Retinal pigment epithelial cell (primary cell): ENCODE measurements at places on chromosomes 5 and 9.
A peak's percentile ranks its signal among the peaks of the same experiment; 100 is the strongest.

- no peak for DNase-seq
Observed at GRCh38 chr5:139124774-139125520, 73.2 kb downstream of the SIL1 start.

- no peak for DNase-seq
Observed at GRCh38 chr9:81088341-81088740, 601.0 kb downstream of the TLE1 start.

- DNase-seq = no peak
Observed at GRCh38 chr5:117496801-117497200, 922.2 kb upstream of the SEMA6A start.

GRCh38 chr9:95912773-95913172 is 37.3 kb downstream of the ERCC6L2 start:
- DNase-seq = no peak

DNA sequence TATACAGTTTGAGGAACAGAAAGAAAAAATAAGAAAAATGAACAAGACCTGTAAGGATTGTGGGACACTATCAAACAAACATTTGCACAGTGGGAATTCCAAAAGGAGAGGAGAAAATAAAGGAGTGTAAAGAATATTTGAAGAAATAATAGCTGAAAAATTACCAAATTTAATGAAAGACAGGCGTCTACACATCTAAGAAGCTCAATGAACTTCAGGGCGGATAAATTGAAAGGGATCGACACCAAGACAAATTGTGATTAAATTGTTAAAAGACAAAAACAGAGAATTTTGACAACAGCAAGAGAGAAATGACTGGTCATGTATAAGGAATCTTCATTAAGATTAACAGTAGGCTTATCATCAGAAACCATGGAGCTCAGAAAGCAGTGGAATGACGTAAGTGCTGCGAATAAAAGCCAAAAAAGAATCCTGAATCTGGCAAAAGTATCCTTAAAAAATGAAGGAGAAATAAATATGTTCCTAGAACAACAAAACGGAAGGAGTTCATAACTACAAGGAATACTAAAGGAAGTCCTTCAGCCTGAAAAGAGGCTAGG is 3.5 kb upstream of the SLC38A9 start:
- DNase-seq = no peak

- no peak for DNase-seq
Observed at GRCh38 chr5:133728475-133728874, 116.1 kb upstream of the FSTL4 start.

DNA sequence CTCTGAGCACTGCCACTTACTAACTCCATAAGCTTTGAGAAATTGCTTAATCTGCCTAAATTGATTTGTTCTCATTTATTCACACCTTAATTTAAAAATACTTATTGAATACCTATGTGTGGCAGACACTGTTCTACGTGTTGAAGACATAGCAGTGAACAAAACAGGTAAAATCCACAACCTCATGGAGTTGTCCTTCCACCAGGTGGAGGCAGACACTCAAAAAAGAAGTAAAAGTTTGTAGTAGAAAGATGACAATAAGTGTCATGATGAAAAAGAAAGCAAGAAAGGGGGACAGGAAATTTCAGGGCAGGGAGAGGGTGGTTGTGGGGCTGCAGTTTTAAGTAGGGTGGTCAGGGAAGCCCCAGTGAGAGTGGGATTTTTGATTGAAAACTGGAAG is 94.9 kb downstream of the SREK1 start:
- no peak for DNase-seq

GRCh38 chr9:128143525-128144238 is 5.6 kb upstream of the LCN2 start:
- no peak for DNase-seq

DNA sequence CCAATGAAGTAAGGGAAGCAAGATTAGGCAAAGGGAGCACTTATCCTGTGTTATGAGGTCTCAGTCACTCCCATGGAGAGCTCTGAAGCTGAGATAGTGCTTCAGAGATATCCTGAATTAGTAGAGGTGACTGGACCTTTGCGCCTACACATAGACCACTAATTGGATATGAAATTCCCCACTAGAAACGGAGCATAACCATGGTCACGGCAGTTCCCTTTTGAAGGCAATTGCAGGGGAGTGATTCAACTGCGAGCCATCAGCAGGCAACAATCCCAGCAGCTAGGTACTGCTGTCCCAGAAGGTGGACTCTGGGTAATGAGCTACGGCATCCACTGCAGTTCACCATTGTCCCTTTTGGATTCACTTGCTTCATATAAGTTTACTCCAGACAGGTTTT is 267.7 kb upstream of the RASA1 start:
- no peak for DNase-seq

DNA sequence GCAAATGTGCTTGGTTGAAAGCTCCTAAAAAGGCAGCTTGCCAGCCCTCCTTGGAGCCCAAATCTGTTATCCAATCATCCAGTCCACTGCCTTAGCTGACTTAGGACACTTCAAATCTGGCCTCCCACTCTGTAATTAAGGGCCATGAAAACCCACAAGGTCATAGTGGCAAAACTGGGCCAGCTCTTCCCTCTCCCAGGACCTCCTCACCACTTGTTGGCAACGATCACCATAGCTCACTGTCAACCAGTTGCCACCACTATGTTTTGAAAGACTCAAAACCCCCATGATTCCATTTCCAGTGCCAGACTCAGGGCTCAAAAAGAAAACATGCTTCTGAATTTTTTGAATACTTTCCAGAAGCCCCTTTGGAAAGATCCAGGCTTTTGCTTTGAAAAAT is 107.5 kb downstream of the NREP start:
- DNase-seq = peak; percentile 48

- DNase-seq = no peak
Observed at GRCh38 chr9:82325907-82326306, 337.3 kb downstream of the SPATA31D1 start.

DNA sequence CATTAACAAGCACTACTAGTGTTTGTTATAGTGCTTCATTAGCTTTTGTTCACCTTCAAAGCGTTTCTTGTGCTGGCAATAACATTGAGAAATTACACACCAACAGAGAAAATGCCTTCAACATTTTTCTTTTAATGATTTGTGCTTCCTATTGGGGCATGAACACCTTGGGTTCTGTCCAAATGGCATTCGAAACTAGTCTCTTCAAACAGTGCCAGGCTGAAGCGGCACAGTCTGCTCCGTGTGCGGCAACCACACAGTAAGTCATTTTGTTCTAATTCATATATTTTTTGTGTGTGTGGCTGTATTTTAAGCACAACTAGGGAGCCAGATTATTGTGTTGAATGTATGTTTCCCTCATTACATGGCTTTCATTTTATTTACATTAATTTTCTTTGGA is 414.7 kb upstream of the SGCD start:
- no peak for DNase-seq

- no peak for DNase-seq
Observed at GRCh38 chr9:102950346-102950745, 44.8 kb upstream of the CYLC2 start.
